Kidney (tissue), 22 donors: ENCODE measurements at places on chromosomes 16 and 17. TPM values are rescaled to one million over a fixed set of nuclear protein-coding genes. Genes with fewer than 3 reads are reported as not detected.

KCNH4 gene
- 0.35 TPM for total RNA-seq

NDUFB10 gene
- total RNA-seq = 123 TPM

IRX5 gene
- total RNA-seq = 22.3 TPM

PRDM7 gene
- total RNA-seq = not detected

ASGR1 gene
- 2.1 TPM for total RNA-seq

ACSM5 gene
- total RNA-seq = 8.6 TPM

RNF227 gene
- total RNA-seq = 2.5 TPM

DNA sequence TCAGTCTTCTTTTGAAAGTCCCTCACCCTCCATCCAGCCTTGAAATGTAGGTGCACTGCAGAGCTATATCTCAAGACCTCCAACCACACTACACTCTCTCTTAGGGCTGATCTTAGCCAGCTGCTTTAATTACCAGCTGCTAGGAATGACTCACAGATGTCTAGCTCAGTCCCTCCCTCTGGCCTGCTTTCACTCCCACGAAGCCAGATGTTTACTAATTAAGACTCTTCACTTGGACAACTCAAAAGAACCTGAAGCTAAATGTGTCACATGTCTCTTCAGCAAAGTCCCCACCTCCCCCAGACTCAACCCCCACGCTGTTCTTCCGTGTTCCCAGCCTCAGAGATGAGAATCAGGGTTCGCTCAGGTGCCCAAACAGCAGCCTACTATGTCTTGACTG is 2.6 kb downstream of the GTF3C1 start:
- no peak overlapping the region for H3K27ac ChIP-seq
- H3K4me1 ChIP-seq = peaks cover 20% of the 10 kb centered on the region
- no peaks in the 10 kb centered on the region for H3K27me3 ChIP-seq
- no peak for DNase-seq

- H3K4me1 ChIP-seq = peaks cover 30% of the 10 kb centered on the region
- H3K36me3 ChIP-seq = no peaks in the 10 kb centered on the region
- DNase-seq = no peak
Observed at GRCh38 chr16:593406-593805, 3.5 kb downstream of the RAB40C start.

DNA sequence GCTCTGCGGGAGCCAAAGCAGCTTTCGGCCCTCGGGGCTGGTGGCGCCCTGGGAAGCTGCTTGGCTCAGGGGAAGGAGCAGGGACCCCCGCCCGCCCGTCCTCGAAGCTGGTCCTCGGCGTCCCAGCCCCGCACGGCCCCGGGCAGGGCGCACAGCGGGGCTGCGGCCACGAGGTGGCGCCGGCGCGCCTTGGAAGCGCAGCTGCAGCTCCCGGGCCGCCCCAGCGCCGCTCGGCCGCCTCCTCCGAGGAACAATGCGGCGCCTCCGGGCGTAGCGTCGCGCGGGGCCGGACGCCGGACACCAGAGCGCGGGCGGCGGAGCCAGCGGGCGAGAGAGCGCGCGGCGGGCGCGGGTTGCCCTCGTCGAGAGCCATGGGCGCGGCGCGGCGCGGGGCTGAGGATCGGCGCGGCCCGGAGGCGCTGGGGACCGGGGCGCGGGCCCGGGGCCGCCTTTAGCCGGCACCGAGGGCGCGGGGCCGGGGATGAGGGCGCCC is at the start of gene MGAT5B:
MGAT5B (plus strand) TSS at position 229 of the 493 bp plus-strand sequence. CDS start 626 bp downstream, outside the sequence.
- peaks cover 2% of the 10 kb centered on the region for H3K27me3 ChIP-seq
- H3K4me1 ChIP-seq = no peaks in the 10 kb centered on the region
- no peak within 1 kb of the TSS for H3K27ac ChIP-seq
- no peaks in the 10 kb centered on the region for H3K36me3 ChIP-seq
- peak; percentile 89 for DNase-seq
- no peak within 1 kb of the TSS for H3K4me3 ChIP-seq

- no peaks in the 10 kb centered on the region for H3K4me1 ChIP-seq
- H3K27me3 ChIP-seq = peaks cover 2% of the 10 kb centered on the region
- no peak overlapping the region for H3K27ac ChIP-seq
- H3K36me3 ChIP-seq = no peaks in the 10 kb centered on the region
Observed at GRCh38 chr16:58458606-58459343, 41.2 kb upstream of the NDRG4 start.

GRCh38 chr16:24847358-24847664 is 1.5 kb downstream of the SLC5A11 start:
- H3K4me1 ChIP-seq = no peaks in the 10 kb centered on the region
- no peak overlapping the region for H3K27ac ChIP-seq
- H3K27me3 ChIP-seq = no peaks in the 10 kb centered on the region
- no peak for DNase-seq
- no peak overlapping the region for H3K4me3 ChIP-seq

- no peak overlapping the region for H3K27ac ChIP-seq
- no peak overlapping the region for H3K4me3 ChIP-seq
- H3K36me3 ChIP-seq = no peaks in the 10 kb centered on the region
Observed at GRCh38 chr16:89708481-89708931, 7.0 kb upstream of the SPATA2L start.

DNA sequence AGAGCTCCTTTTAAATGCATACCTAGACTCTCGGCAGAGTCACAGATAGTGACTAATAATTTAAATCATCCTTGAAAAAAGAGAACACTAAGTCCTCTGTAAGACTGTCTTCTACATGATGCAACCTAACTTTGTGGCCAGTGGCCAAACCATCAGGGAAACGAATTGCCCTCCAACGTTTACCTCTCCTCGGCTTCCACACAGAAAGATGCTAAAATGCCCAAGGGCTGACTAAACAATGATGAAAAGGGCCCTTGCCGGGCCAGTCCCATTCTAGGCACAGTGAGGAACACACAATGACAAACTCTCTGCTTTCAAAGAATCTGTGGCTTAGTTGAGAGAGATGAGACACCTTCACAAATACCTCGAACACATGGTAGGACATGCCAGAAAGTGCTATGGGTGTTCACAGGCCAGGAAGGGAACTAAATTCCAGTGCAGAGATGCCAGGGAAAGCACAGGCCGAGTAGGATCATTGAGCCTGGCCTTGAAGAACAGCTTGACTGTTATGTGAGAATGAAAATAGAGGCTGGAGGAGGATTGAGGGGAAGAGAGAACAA is 35.3 kb upstream of the PITPNM3 start:
- H3K27me3 ChIP-seq = no peaks in the 10 kb centered on the region
- no peak for DNase-seq
- H3K27ac ChIP-seq = peak overlapping the region; percentile 62
- no peak overlapping the region for H3K4me3 ChIP-seq
- peaks cover 28% of the 10 kb centered on the region for H3K36me3 ChIP-seq
- peaks cover 4% of the 10 kb centered on the region for H3K4me1 ChIP-seq

DNA sequence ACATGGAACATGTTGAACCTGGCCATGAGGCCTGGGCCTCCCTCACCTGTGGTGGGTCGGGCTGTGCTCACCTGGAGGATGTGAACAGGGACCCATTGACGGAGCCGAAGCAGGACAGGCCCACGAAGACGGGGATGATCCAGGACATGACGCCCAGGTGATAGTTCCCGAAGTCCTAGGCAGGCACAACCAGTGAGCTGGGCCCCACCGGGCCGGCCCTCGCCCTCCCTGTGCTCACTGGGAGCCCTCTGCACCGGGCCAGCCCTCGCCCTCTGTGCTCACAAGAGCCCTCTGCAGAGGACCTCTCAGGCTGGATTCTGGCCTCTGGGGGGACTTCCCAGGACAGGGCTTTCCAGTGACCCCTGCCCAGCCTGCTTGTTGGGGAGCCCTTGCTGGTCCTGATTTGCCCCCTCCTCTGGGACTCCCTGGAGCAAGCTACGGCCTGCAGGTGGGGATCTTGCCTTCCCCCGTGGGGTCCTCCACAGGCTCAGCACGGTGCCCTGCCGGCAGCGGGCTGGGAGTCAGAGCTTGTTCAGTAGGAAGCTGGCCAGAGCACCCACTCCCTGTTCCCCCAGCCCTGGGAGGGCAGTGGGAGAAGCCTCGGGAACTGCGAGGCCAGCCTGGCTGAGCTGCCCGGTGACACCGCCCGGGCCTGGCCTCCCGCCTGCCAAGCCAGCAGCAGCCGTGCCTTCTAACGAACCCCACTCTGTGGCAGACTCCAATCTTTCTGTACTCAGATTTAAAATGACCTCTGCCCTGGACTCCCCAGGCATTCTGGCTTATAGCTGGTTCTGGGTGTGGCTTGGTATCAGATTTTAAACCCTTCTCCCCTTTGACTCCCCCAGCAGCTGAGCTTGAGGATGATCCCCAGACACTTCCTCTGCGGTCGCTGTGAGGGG is 30.4 kb downstream of the SLC7A5 start:
- no peak overlapping the region for H3K27ac ChIP-seq
- no peaks in the 10 kb centered on the region for H3K27me3 ChIP-seq
- no peaks in the 10 kb centered on the region for H3K4me1 ChIP-seq
- no peak for DNase-seq
- H3K36me3 ChIP-seq = no peaks in the 10 kb centered on the region

- no peak overlapping the region for H3K4me3 ChIP-seq
- no peaks in the 10 kb centered on the region for H3K27me3 ChIP-seq
- H3K27ac ChIP-seq = no peak overlapping the region
- H3K4me1 ChIP-seq = no peaks in the 10 kb centered on the region
Observed at GRCh38 chr17:13004336-13004735, 13.5 kb downstream of the ELAC2 start.

GRCh38 chr17:42153919-42154742 is 658 bp downstream of the RAB5C start:
- no peaks in the 10 kb centered on the region for H3K4me1 ChIP-seq
- H3K27me3 ChIP-seq = no peaks in the 10 kb centered on the region
- no peak for DNase-seq
- peak overlapping the region; percentile 76 for H3K27ac ChIP-seq

DNA sequence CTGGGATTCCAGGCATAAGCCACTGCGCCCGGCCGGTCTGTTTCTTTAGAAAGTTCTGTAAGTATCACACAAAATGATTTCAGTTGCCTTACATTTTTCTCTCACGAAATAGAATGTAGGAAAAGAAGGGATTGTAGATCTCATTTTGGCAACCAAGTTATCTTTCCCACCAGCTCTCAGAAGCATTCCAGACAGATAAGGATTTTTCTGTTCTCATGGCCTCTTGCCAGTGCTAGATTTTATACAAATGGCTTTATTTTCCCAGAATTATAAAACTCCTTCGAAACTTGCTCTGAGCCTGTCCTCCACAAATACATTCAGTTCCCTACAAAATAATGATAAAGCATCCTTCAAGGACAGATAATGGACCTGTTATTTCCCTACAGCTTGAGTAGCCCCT is 46.9 kb downstream of the LCMT1 start:
- H3K27me3 ChIP-seq = no peaks in the 10 kb centered on the region
- no peak for DNase-seq
- H3K4me3 ChIP-seq = no peak overlapping the region
- no peak overlapping the region for H3K27ac ChIP-seq

- no peak overlapping the region for H3K4me3 ChIP-seq
- DNase-seq = no peak
- H3K27me3 ChIP-seq = no peaks in the 10 kb centered on the region
- H3K27ac ChIP-seq = no peak overlapping the region
Observed at GRCh38 chr16:86418981-86419380, 91.3 kb upstream of the FOXF1 start.

- no peak for DNase-seq
- peaks cover 2% of the 10 kb centered on the region for H3K4me1 ChIP-seq
- H3K4me3 ChIP-seq = no peak overlapping the region
- no peaks in the 10 kb centered on the region for H3K36me3 ChIP-seq
Observed at GRCh38 chr16:79592186-79592585, 8.4 kb downstream of the MAF start.

GRCh38 chr17:82889496-82890338 is 49.9 kb upstream of the ZNF750 start:
- H3K4me1 ChIP-seq = peaks cover 11% of the 10 kb centered on the region
- no peaks in the 10 kb centered on the region for H3K36me3 ChIP-seq
- no peak for DNase-seq

GRCh38 chr16:30601966-30602365 is 8.2 kb downstream of the ZNF689 start:
- H3K4me3 ChIP-seq = no peak overlapping the region
- peaks cover 7% of the 10 kb centered on the region for H3K36me3 ChIP-seq
- H3K4me1 ChIP-seq = no peaks in the 10 kb centered on the region
- no peak overlapping the region for H3K27ac ChIP-seq
- H3K27me3 ChIP-seq = no peaks in the 10 kb centered on the region

DNA sequence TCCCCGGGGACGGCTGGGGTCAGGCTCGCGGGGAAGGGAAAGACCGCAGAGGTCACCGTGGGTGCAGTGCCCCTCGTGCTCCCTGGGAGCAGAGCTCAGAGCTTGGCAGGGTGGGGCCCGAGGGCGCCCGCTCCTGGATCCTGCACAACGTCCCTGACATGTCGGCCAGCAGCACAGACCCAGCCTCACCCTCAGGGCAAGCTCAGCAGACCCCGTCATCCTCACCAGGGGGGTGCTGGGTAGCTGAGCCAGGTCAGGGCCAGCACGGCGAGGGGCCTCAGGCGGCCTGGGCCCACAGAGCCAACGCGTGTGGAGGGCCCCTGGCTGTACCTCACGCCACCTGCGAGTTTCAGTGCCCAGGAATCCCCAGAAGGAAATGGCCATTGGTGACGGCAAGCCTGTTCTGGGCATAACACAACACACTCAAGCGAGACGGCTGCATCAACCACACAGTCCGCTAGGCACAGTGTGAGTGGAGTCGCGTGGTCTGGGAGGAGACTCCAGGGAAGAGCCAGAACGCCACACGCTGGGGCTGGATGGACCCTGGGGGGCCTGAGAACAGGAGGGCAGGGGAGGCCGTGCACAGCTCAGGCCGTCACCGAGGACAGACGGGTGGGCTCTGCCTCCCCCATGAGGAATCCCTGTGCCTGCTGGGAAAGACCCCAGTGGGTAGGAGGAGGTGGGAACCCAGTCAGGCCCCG is 60.3 kb downstream of the ZNF778 start:
- H3K27ac ChIP-seq = peak overlapping the region; percentile 53
- H3K4me1 ChIP-seq = peaks cover 2% of the 10 kb centered on the region
- H3K27me3 ChIP-seq = no peaks in the 10 kb centered on the region
- H3K36me3 ChIP-seq = peaks cover 9% of the 10 kb centered on the region
- no peak overlapping the region for H3K4me3 ChIP-seq
- no peak for DNase-seq

DNA sequence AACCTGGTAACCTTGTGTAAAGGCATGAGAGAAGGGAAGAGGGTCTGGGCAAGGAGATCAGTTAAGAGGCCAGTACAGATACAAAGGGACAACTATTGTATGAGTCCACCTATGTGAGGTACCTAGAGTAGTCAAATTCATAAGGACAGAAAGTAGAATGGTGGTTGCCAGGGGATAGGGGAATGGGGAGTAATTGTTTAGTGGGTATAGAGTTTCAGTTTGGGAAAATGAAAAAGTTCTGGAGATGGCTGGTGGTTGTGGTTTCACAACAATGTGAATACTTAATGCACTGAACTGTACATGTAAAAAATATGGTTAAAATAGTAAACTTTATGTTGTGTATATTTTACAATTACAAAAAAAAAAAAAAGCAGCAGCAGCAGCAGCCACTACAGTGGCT is 49.4 kb downstream of the SNTB2 start:
- H3K27me3 ChIP-seq = no peaks in the 10 kb centered on the region
- H3K36me3 ChIP-seq = no peaks in the 10 kb centered on the region
- no peak overlapping the region for H3K4me3 ChIP-seq
- no peak overlapping the region for H3K27ac ChIP-seq
- H3K4me1 ChIP-seq = no peaks in the 10 kb centered on the region

DNA sequence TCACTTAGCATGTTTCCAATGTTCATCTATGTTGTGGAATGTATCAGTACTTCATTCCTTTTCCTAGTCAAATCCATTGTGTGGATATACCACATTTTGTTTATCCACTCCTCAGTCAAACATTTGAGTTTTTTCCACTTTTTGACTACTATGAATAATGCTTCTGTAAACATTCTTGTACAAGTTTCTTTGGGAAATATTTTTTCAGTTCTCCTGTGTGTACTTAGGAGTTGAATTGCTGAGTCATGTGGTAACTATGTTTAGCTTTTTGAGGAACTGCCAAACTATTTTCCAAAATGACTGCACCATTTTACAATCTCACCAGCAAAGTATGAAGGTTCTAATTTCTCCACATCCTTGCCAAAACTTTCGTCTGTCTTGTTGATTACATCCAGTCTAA is 223.7 kb upstream of the AXIN2 start:
- H3K36me3 ChIP-seq = no peaks in the 10 kb centered on the region
- no peaks in the 10 kb centered on the region for H3K4me1 ChIP-seq
- DNase-seq = no peak
- H3K27ac ChIP-seq = no peak overlapping the region
- no peak overlapping the region for H3K4me3 ChIP-seq
